ENCODE measurements at places on chromosomes 1 and 21.
A peak's percentile ranks its signal among the peaks of the same experiment; 100 is the strongest.

DNA sequence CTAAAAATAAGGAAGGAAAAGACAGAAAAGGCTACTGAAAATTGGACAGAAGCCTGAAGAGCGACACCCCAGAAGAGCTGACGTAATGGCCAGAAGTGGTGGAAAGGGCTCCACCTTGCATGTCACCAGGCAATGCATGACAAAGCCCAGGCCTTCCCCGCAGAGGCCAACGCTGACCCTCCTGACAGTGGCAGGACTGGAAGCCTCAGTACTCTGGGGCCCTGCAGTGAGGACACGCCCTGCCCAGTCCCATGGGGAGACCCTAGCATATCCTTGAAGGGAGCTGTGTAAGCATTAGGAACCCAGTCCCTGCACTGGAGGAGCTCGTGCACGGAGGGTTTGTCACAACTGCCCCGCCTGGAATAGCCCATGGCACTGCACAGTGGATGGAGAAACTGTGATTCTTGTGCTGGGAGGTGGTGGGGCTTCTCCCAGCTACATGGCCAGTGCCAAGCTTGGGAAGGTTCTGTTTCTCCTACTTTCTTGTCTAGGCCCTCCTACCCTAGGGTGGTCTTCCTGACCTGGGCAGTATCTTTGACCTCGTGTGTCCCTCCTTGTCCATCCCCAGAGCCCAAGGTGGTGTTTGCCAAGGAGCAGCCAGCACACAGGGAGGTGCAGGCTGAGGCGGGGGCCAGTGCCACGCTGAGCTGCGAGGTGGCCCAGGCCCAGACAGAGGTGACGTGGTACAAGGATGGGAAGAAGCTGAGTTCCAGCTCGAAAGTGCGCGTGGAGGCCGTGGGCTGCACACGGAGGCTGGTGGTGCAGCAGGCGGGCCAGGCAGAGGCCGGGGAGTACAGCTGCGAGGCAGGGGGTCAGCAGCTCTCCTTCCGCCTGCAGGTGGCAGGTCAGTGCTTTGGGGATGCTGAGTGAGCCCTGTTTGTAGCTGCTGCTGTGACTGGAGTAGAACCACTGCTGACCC, 60.4 kb downstream of the OBSCN start:
- DNase-seq, result no peak

- no peak for DNase-seq
Observed at GRCh38 chr1:94999456-95000131, 72.7 kb upstream of the CNN3 start.

DNA sequence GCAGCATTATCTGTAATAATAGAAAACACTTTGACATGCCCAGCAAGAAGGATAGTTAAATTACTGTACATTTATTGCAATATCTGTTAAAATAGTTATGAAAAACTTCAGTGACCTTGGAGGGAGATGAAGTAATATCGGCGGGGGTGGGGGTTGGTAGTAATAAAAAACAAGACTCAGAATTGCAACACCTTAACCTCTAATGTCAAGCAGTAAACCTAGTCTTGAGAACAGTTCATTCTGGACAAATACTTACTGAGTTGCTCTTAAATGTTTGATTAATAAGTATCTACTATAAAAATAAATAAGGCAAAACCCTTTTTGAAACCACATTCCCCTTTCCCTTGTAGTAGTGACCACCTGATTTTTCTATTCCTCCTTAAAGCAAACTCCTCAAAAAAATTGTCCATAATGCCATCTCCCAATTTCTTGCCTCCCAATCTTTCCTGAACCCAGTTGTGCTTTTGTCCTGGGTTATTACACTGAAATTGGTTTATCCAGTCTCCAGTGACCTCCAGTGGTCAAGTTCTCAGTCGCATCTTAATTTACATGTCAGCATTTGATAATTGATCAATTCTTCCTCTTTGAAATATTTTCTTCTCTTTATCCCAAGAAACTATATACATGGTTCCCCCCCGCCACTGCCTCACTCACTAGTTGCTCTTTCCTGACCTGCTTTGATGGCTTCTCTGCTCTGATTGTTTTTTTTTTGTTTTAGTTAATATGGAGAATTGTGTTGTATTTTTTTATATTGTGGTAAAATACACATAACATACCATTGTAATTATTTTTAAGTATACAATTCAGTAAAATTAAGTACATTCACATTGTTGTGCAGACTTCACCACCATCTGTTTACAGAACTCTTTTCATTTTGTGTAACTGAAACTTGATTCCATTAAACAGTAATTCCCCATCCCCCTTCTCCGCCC, 36.8 kb downstream of the RAP1A start:
- DNase-seq, result peak; percentile 60

GRCh38 chr1:48222501-48223242, at the start of gene SLC5A9:
Gene SLC5A9 (plus strand): TSS chr1:48222716. CDS start chr1:48222737, 21 bp downstream.
- no peak for DNase-seq

All from EL (cell line).